Activated naive CD8-positive, alpha-beta T cell treated with anti-CD3 and anti-CD28 coated beads for 36 hours (primary cell): ENCODE measurements at places on chromosomes 5 and 9. TPM values are rescaled to one million over a fixed set of nuclear protein-coding genes. Genes with fewer than 3 reads are reported as not detected.

Gene PCDHGB1
- total RNA-seq = not detected

Gene KLHL3
- total RNA-seq = 9.2 TPM

Gene MROH2B
- not detected for total RNA-seq

Gene KLF9
- total RNA-seq = 25.4 TPM

Gene ROPN1L
- not detected for total RNA-seq

Gene GABBR2
- total RNA-seq = not detected

Gene PCDHGB3
- total RNA-seq = not detected

DNA sequence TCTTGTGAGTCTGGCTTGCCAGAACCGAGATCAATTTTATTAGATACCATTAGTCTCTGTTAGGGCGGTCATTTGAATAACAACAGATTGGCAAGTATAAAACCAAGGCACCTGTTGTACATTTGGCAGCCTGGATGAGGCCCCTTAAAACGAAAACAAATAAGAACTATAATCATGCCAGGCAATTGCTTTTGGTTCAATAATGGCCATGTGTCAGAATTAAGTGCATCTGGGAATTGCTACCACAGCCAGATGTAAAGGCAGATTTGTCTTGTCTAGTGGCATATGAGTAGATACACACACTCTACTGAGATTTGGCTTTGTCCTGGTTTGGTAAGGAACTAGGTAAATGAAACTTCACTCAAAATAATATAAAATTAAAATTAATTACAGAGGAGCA is 1046.2 kb upstream of the DMAC1 start:
- DNase-seq = no peak

- DNase-seq = peak; percentile 72
These were observed 723 bp downstream of the SNX18 start for GRCh38 chr5:54518146-54518817.

- no peak for DNase-seq
These were observed 13.6 kb downstream of the GGTA1 start for GRCh38 chr9:121486043-121486442.

DNA sequence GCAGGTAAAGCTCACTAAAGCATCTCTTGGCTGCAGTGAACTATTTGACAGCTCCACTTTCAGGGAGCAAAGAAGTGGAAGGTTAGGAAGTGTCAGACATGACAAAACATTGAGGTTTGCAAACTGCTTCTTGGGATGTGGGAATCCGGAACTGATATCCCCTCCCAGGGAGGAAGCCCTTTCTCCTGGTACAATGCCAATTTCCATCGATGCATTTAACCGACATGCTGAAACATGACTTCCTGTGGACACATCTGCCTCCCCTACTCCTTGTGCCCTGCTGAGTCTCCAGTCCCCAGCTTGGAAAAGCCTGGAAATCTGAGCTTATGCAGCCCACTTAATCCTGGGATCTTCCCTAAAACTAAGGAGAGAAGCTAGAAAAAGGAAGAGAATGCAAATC is 323.1 kb upstream of the DAP start:
- no peak for DNase-seq

GRCh38 chr5:2511126-2511525 is 240.4 kb downstream of the IRX2 start:
- no peak for DNase-seq

- peak; percentile 54 for DNase-seq
These were observed 772 bp downstream of the DCAF10 start for GRCh38 chr9:37801287-37801850.

- DNase-seq = no peak
These were observed 10.6 kb downstream of the HMCN2 start for GRCh38 chr9:130276121-130276520.

GRCh38 chr9:130825351-130825651 is 9.8 kb upstream of the ABL1 start:
- DNase-seq = no peak

- no peak for DNase-seq
These were observed 5.9 kb downstream of the SLC38A9 start for GRCh38 chr5:55706230-55706629.
